ENCODE measurements at places on chromosomes 7 and 10.
A peak's percentile ranks its signal among the peaks of the same experiment; 100 is the strongest.

DNA sequence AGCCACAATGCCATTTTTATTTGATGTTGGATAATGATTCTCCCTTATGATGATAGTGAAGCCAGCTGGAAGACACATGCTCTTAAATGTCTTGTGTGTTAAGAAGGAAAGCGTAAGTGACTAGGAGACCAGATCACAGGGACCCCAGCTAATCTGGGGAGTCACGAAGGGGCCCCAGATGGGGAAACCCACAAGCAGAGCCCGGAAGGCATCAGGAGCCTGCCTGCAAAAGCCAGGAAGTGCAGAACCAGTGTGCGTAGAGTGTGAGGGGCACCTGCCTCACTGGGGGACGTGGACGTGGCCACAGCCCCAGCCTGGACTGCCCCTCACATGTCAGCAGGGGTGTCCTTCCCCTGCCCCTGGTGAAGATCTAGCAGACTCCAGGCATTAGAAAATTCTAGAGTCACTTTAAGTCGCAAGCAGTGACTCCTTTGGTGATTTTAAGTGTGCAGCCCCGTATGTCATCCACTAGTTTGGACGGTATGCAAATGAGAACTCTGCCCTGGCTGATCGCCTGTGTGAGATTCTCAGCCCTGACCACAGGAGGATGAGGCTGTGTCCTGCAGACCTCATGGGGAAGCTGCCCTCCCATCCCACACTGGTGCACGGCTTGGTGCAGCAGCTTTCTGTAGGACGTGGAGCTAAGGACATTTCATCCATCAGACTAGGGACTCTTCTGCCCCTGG, 243.0 kb downstream of the WDR37 start:
- H3K27me3 ChIP-seq, result no peaks in the 10 kb centered on the region
- H3K36me3 ChIP-seq, result no peaks in the 10 kb centered on the region
- H3K4me3 ChIP-seq, result no peak overlapping the region
- H3K27ac ChIP-seq, result no peak overlapping the region
- no peak for DNase-seq

DNA sequence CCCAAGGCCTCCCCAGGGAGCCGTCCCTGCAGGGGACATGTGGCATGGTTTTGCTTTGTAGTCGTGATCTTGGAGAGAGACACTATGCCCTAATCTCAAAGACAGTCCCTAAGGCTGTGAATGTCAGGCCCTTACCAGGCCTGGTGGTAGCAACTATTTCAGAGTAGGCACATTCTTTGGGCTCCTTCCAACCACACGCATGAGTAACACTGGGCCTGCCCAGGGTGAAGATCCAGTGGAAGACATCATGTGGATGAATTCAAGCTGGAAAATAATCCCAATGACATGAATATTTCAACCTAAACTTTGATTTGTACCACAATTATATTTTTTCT, 39.5 kb upstream of the INSIG1 start:
- H3K4me3 ChIP-seq, result no peak overlapping the region
- DNase-seq, result no peak
- no peaks in the 10 kb centered on the region for H3K4me1 ChIP-seq

- no peak for DNase-seq
- H3K4me3 ChIP-seq, result no peak overlapping the region
- H3K27me3 ChIP-seq, result no peaks in the 10 kb centered on the region
- H3K27ac ChIP-seq, result no peak overlapping the region
These were observed 80.6 kb downstream of the DGKB start for GRCh38 chr7:14821757-14822480.

DNA sequence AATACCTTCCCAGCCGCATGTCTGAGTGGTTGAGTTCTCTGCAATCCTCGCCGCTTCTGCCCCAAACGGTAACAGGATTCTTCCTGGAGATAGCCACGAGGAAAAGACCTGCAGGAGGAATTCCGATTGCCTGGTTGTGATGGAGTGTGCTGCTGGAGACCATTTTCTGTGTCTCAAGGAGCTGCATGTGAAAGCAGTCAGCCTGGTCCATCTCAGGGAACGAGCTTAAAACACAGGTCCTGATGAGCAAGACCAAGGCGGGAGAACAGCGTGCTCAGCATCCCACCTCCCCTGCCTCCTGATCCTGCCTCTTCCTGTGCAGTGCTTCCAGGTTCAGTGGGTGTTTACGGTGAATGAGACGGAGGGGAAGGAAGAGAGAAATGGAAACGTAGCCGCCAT, 26.5 kb downstream of the VIPR2 start:
- no peak overlapping the region for H3K27ac ChIP-seq
- no peak for DNase-seq
- no peaks in the 10 kb centered on the region for H3K27me3 ChIP-seq
- no peaks in the 10 kb centered on the region for H3K36me3 ChIP-seq
- H3K4me3 ChIP-seq, result no peak overlapping the region

GRCh38 chr7:37341033-37341630, 107.5 kb downstream of the ELMO1 start:
- no peaks in the 10 kb centered on the region for H3K4me1 ChIP-seq
- no peaks in the 10 kb centered on the region for H3K36me3 ChIP-seq
- DNase-seq, result no peak
- H3K27me3 ChIP-seq, result no peaks in the 10 kb centered on the region

GRCh38 chr10:29649561-29650551, 15.1 kb upstream of the SVIL start:
- H3K4me3 ChIP-seq, result no peak overlapping the region
- peaks cover 15% of the 10 kb centered on the region for H3K4me1 ChIP-seq
- no peaks in the 10 kb centered on the region for H3K27me3 ChIP-seq
- H3K36me3 ChIP-seq, result no peaks in the 10 kb centered on the region
- DNase-seq, result no peak

GRCh38 chr10:116974456-116975005, 30.5 kb downstream of the SHTN1 start:
- no peak overlapping the region for H3K4me3 ChIP-seq
- no peak for DNase-seq
- H3K36me3 ChIP-seq, result no peaks in the 10 kb centered on the region
- H3K27me3 ChIP-seq, result no peaks in the 10 kb centered on the region

DNA sequence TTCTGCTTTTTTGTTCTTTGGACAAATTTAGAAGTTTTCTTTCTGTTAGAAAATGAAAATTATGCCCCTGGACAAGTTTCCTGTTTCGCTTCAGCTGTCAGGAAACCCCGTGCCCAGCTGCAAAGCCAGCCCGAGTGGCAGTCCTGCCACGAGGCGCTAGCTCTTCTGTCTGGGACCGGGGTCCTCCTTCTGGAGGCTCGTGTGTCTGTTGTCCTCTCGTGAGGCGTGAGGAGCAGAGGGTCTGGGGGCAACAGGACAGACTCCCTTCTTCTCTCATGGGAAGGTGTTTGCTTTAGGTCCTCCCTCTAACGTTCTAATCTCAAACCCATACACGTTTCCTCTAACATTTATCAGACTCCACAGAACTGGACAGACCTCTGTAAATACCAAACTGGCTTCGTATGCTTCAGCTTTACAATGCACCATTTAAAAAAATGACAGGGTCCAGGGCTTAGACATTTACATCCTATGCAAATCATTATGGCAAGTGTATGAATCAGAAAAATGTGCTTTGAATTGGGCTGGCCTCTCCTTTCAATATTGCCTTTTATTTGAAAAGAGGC, 184.5 kb upstream of the SHH start:
- H3K4me3 ChIP-seq, result no peak overlapping the region
- H3K27me3 ChIP-seq, result peaks cover 8% of the 10 kb centered on the region
- H3K4me1 ChIP-seq, result no peaks in the 10 kb centered on the region
- no peaks in the 10 kb centered on the region for H3K36me3 ChIP-seq

DNA sequence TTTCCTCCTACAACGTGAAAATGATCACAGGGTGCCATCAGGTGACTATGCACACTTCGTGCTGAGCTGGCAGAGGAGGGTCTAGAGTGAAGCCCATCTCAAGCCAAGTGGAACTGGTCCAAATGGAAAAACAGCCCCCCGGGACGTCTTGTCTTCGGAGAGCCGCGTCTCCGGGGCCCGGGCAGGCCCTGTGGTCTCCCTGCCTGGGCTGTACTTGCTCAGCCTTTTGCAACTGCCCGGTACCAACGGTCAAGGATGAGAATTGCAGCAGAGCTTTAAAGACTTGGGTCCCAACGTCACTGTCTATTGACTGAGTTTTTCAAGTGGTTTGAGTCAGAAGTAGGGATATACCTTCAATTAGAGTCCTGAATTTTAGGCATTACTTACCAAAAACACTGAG, 315.5 kb downstream of the PTPRN2 start:
- no peak overlapping the region for H3K4me3 ChIP-seq
- no peak overlapping the region for H3K27ac ChIP-seq
- no peaks in the 10 kb centered on the region for H3K36me3 ChIP-seq
- no peaks in the 10 kb centered on the region for H3K4me1 ChIP-seq

- DNase-seq, result no peak
- H3K36me3 ChIP-seq, result no peaks in the 10 kb centered on the region
- no peak overlapping the region for H3K27ac ChIP-seq
- H3K4me1 ChIP-seq, result no peaks in the 10 kb centered on the region
- no peaks in the 10 kb centered on the region for H3K27me3 ChIP-seq
These were observed 24.7 kb downstream of the ANTXRL start for GRCh38 chr10:46311501-46311951.

DNA sequence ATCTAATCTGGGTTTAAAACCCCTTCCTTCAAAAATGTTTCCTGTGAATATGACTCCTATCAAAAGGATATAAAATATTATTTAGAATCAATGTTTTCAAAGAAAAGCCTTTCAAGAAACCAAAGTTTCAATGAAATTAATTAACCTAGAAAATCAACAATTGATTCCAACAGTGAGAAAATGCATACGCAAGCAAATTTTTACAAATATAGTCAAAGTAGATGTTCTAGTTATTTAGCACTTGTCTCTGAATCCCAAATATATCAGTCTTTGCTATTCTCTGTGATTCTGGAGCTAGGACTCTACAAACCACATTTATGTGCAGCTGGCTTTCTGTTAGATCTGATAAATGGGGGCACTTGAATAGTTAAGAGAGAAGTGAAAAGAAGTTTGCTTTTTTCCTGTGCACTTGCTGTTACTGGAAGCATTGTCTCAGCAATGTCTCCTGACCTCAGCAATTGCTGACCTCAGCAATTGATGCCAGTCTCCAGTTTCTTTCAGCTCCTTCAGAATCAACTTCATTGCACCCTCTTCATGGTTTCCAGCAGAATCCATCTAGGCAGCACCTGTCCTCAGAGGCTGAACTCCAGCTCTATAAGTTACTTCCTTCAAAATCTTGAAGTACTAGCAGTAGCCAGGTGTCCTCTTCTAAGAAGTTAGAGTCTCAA, 879.9 kb upstream of the LRRN3 start:
- no peak for DNase-seq
- H3K4me3 ChIP-seq, result no peak overlapping the region
- no peaks in the 10 kb centered on the region for H3K4me1 ChIP-seq
- no peak overlapping the region for H3K27ac ChIP-seq
- no peaks in the 10 kb centered on the region for H3K27me3 ChIP-seq

DNA sequence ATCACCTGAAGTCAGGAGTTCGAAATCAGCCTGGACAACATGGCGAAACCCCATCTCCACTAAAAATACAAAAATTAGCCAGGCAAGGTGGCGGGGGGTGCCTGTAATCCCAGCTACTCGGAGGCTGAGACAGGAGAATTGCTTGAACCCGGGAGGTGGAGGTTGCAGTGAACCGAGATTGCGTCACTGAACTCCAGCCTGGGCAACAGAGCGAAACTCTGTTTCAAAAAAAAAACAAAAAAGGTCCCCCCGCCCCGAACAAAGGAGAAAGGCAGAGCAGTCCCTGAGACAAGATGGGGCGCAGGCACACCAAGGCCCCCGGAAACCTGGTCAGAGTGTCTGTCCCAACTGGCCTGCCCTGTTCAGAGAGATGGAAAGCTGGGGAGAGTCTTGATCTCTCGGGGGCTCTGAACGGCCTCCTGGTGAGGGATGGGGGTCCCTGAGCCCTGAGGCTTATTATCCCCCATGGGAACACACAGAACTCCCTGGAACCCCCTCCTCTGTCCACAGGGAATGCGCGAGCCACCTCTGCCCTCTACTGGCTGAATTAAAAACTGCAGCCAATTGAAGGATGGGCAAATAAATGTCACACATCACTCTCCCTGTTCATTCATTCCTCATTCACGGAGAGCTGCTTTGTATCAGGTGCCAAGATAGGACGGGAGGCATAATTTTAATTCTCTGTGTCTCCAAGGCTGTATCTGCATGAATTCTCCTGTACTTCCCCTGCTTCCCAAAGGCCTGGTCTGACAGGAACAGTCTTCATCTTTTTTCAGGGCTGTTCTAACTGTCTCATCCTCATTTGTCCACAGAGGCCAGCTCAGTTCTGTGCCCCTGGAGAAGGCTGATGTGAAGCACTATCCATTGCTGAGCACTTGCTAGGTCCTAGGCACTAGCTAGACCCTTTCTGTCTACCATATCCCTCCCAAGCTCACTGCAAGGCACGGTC, 28.9 kb downstream of the MAT1A start:
- peak; percentile 34 for DNase-seq
- H3K27me3 ChIP-seq, result no peaks in the 10 kb centered on the region
- no peak overlapping the region for H3K4me3 ChIP-seq
- H3K4me1 ChIP-seq, result no peaks in the 10 kb centered on the region

- no peaks in the 10 kb centered on the region for H3K27me3 ChIP-seq
- no peaks in the 10 kb centered on the region for H3K4me1 ChIP-seq
- no peak overlapping the region for H3K27ac ChIP-seq
- H3K36me3 ChIP-seq, result no peaks in the 10 kb centered on the region
These were observed 11.6 kb upstream of the CAMK1D start for GRCh38 chr10:12337453-12338372.

- no peak overlapping the region for H3K4me3 ChIP-seq
- H3K27me3 ChIP-seq, result no peaks in the 10 kb centered on the region
- H3K27ac ChIP-seq, result no peak overlapping the region
- H3K4me1 ChIP-seq, result peaks cover 44% of the 10 kb centered on the region
- no peaks in the 10 kb centered on the region for H3K36me3 ChIP-seq
- DNase-seq, result no peak
These were observed 6.7 kb downstream of the EIF4H start for GRCh38 chr7:74180866-74181265.

DNA sequence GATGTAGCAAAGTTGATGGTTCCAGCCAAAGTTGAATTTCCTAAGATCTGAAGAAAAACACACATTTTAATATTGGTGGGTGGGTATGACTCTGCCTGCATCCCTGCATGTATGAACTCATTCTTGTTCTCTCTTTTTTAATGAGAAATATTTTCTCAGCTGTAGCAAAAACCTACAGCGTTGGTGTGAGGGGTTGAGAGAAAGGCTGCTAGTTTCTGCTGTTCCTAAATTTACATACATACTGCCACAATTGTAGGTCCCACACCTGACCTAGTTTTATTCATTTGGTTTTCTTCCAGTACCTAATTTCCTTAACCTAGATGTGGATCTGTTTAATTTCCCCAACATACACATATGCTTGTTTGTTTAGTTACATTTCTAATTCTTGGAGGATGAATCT, 4.6 kb downstream of the AGFG2 start:
- DNase-seq, result no peak
- H3K4me3 ChIP-seq, result no peak overlapping the region
- H3K36me3 ChIP-seq, result no peaks in the 10 kb centered on the region
- peaks cover 31% of the 10 kb centered on the region for H3K4me1 ChIP-seq

- H3K27ac ChIP-seq, result no peak overlapping the region
- no peaks in the 10 kb centered on the region for H3K4me1 ChIP-seq
- H3K36me3 ChIP-seq, result no peaks in the 10 kb centered on the region
- H3K27me3 ChIP-seq, result no peaks in the 10 kb centered on the region
- no peak for DNase-seq
These were observed 18.7 kb downstream of the TTYH3 start for GRCh38 chr7:2650451-2650850.

All from colonic mucosa (tissue), 4 donors.